ENCODE measurements at places on chromosomes 13 and 19.

DNA sequence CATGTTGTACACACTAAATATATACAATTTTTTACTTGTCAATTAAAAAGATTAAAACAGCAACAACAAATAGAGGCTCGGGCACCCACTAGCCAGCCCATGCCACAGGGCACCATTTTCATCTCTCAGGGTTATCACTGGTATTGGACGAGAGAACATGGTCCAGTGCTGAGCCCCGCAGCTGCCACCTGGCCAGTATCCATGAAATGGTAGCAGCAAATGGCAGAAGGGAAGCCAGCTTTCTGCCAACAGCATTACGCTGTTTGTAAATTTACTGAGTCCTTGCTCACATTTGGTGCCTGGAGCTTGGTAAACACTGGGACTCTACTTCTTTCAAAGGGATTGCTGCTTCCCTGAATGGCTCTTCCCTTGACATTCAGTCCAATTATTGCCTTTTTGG lies 87.9 kb upstream of the WASF3 start:
- no peak for DNase-seq

- DNase-seq, result no peak
Observed at GRCh38 chr19:14577264-14577663, 5.4 kb upstream of the NDUFB7 start.

- DNase-seq, result no peak
Observed at GRCh38 chr13:112768795-112769481, 79.1 kb downstream of the ATP11A start.

GRCh38 chr19:48442116-48443035 lies 3.4 kb upstream of the GRWD1 start:
- no peak for DNase-seq

DNA sequence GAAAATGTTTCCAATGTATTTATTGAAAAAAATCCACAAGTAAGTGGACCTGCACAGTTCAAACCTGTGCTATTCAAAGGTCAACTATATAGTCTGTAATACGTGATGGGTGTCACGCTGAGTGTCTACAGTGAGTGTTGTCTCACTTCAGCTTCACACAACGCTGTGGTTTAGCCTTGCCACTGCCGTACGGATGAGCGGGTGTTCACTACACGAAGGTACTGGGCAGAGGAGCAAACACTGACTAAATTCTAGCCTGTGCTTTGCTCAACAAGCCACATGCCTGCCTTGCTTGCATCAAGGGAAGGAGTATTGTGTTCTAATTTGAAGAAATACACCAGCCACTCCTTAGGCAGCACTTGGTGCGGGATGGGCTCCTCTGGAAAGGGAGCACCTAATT lies 3.4 kb upstream of the FFAR3 start:
- DNase-seq, result no peak

GRCh38 chr13:32200741-32201140 lies 114.4 kb downstream of the ZAR1L start:
- DNase-seq, result no peak

GRCh38 chr13:25181597-25181996 lies 9.5 kb upstream of the AMER2 start:
- no peak for DNase-seq

DNA sequence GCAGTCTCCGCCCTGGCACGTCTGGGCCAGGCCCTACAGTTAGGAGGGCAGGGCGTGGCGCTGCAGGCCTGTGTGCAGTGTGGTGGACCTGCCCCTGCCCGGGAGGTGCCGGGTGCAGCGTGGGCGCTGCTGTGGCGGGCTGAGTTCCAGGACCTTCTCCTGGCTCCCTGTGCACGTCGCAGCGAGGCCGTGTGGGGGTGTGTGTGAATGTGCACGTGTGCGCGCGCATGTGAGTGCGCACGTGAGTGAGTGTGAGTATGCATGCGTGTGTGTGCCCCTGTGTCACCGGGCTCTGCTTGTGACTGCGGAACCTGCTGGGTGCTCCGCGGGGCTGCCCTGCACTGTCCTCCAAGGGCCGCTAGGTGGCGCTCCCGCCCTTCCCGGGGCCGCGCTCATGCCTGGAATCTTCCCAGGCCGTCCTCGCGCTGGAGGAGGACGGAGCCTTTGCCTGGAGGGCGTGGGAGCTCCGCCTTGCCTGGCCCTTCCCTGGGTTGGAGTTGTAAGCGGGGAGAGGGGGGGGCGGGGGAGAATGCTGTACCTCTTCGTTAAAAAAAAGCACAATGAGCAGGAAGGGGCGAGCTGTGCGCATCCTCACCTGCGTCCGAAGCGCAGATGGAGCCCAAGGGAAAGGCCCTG lies 79.3 kb downstream of the KDM4B start:
- no peak for DNase-seq

- no peak for DNase-seq
Observed at GRCh38 chr19:31257025-31257424, 92.2 kb downstream of the TSHZ3 start.

GRCh38 chr19:54262066-54262465 lies 5.0 kb upstream of the LILRB5 start:
- DNase-seq, result no peak

GRCh38 chr19:5985098-5985783 lies 7.3 kb upstream of the RANBP3 start:
- no peak for DNase-seq

GRCh38 chr13:46178821-46179220 lies 3.2 kb downstream of the LCP1 start:
- DNase-seq, result no peak

GRCh38 chr19:44891016-44891882 lies at the start of gene TOMM40:
TSS of gene TOMM40 (plus strand) at chr19:44891254. CDS start at chr19:44891416, 162 bp downstream.
- DNase-seq, result peak; percentile 99

DNA sequence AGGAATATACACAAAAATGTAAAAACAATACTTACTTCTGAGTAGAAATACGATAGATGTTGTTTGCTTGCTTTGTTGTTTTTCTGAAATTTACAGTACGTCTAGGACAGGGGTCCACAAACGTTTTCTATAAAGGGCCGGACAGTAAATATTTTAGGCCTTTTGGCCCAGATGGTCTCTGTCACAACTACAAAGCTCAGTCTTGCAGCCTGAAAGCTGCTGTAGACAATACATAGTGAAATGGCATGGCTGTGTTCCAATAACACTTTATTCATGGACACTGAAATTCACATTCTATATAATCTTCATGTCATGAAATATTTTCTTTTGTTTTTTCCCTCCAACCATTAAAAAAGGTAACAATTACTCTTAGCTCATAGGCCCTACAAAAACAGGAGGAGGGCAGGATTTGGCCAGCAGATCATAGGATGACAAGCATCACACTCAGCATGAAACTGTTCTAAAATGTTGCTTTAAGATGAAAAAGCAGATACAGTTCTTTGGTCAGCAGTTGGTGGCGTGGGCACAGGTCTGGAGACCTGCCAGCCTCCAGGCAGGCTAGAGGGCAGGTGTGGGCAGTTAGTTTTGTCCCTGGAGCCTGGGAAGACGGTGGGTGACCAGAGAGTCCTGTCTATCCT lies at the start of gene EDDM13:
EDDM13 (plus strand) TSS at position 588 of the 638 bp plus-strand sequence. CDS start 87 bp downstream, outside the sequence.
- no peak for DNase-seq

- no peak for DNase-seq
Observed at GRCh38 chr19:38759590-38760003, 13.7 kb downstream of the LGALS7 start.

DNA sequence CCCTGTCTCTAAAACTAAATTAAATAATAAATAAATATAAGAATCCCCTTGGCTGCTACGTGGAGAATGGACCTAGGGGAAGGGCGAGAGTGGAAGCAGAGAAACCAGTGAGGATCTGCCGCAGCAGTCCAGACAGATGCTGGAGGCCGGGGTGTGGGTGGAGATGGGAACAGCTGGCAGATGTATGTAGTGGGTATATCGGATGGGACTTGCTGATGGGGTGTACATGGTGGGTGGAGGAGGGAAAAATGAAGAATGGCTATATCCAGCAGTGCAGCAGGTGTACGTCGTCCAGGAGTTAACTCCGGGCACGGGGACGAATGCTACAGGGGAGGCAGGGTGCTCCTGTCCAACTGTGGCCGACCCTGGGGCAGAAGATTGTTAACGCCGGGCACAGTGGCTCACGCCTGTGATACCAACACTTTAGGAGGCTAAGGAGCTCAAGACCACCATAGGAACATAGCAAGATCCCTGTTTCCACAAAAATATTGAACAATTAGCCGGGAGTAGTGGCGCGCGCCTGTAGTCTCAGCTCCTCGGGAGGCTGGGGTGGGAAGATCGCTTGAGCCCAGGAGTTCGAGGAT lies 654 bp downstream of the CEP89 start:
- no peak for DNase-seq

- DNase-seq, result no peak
Observed at GRCh38 chr19:3145909-3146676, 10.3 kb downstream of the GNA15 start.

DNA sequence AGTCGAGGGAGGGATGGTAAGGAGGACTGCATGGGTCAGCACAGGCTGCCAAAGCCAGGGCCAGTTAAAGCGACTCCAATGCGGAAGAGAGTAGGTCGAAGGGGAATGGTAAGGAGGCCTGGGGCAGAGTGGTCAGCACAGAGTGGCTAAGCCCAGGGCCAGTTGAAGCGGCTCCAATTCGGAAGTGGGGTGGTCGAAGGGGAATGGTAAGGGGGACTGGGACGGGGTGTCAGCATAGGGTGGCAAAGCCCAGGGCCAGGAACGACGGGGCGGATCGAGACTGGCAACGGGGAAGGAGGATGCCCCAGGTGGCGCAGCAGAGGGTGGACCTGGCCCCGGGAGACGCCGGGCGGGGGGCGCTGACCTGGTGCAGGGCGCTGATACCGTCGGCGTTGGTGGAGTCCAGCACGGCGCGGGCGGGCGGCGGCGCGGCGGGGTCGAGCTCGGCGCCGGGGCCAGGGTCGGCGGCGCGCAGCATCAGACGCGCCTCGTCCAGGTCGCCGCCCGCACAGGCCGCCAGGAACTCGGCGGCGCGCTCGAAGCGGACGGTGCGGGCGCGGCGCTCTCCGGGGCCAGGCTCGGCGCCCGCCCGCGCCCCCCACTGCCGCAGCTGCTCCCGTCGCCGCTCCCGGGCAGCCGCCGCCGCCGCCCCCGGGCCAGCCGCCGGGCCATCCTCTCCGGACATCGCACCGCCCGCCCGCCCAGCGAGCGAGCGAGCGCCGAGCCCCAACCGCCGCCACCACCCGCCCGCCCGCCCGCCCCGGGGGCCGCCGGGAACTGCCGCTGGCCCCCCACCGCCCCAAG lies at the start of gene PPP1R12C:
PPP1R12C (minus strand) TSS at position 779 of the 804 bp plus-strand sequence; CDS start at position 685, 94 bp downstream.
- no peak for DNase-seq
